ENCODE measurements at places on chromosomes 6 and 20. TPM values are rescaled to one million over a fixed set of nuclear protein-coding genes. Genes with fewer than 3 reads are reported as not detected.

DNA sequence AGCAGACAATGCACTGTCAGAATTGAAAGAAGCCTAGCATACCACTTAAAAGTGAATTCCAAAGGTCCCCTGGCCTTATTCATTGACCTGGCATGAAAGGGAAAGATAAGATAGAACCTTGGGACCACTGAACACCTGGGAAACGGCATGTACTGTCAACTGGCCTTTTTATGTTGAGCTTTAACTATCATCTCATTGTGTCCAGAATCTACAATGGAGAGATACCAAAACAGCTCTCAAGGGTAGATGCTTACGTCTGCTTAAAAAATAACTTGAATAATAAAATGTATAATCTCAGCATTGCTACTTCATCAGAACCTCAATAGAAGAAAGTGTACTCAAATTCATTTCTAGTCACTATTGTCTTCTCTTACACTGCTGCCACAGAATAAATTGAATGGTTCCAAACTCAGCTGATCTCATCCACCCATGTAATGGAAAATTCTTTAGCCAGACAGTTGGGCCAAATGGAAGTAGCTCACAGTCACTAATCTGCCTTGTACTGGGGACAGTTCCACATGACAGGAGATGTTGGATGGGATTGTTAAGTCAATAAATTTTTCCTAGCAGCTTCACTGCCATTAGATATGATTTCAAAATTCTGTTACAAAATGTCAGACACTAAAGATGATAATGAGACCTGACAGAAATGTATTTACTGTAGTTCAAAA is 93.8 kb downstream of the MLIP start:
- no peak for DNase-seq

- DNase-seq, result no peak
Observed at GRCh38 chr6:57017069-57017468, 29.4 kb upstream of the KIAA1586 start.

- no peak for DNase-seq
Observed at GRCh38 chr6:29603930-29604329, 19.0 kb downstream of the OR2H2 start.

GRCh38 chr6:73943411-73943810 is 247.4 kb downstream of the CD109 start:
- DNase-seq, result no peak

The CD24 gene
- total RNA-seq, result 1.9 TPM

The MGME1 gene
- total RNA-seq, result 33.9 TPM

- DNase-seq, result no peak
Observed at GRCh38 chr6:44442236-44442635, 54.7 kb downstream of the CDC5L start.

DNA sequence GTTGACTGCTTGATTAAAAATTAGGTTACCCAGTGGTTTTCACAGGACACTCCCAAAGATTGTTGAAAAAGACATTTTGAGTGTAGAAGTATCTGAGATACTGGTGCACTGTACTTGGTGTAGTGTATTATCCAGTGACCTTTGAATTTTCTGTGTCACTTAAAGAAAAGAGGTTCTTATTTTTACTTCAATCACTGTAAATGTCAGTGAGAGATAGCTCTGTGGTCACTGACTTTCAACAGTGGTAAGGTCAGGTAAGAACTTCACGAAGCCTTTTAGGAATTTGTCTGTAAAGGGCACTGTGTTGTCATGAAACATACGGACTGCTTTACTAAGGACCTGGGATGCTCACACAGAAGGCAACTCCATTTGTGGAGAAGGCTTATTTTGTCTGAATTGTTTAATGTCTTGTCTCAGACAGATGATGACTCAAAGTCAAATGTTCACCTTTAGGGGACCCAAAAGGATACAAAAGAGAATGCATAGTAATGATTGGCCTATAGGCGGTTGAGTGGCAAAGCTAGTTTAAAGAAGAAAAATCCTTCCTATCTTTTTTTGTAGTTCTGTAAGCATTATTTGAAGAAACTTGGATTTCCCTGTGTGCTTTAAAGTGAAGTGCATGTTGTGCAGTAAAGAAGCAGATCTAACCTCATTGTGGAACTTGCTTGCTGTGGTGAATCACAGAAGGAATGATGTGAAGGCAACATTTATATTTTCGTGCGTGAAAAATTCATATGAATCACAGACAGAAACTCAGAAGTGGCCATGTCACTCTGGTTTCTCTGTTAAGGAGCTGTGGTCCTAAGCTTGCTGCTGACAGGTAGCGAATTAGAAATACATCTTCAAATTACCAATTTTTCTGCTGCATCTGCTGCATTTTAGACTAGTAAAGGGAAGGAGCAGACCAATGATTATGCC is 47.3 kb downstream of the ZFAND3 start:
- no peak for DNase-seq

The RIMS4 gene
- 0.18 TPM for total RNA-seq

The DUSP15 gene
- not detected for total RNA-seq

DNA sequence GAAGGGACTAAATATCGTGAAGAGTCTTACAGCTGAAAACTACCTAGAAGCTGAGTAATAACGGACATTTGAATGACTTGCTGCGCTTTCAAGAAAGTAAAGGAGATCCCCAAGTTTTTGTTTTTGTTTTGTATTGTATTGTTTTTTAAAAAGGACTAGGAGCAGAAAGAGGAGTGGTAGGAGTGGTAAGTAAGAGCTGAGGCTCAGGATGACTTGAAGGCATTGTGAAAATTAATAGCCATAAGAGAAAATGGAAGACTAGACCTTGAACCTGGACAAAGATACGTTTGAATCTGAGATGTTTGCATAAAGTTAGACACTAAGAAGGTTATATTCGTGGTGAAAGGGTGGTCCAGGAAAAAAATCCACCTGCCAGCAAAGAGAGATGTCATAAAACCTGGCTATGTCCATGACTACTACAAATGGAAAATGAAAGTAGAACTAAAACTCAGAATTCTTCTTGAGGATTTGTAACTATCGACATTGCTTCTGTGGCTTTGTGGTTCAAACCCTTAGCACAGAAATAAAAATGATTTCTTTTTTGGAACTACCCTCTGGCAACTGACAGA is 824.8 kb upstream of the FLRT3 start:
- DNase-seq, result no peak

The RAB44 gene
- total RNA-seq, result 0.07 TPM

Measured in activated naive CD4-positive, alpha-beta T cell treated with anti-CD3 and anti-CD28 coated beads, Interleukin-2, amount 50 U/mL, for 72 hours (primary cell).